ENCODE measurements at places on chromosomes 6 and 20.

DNA sequence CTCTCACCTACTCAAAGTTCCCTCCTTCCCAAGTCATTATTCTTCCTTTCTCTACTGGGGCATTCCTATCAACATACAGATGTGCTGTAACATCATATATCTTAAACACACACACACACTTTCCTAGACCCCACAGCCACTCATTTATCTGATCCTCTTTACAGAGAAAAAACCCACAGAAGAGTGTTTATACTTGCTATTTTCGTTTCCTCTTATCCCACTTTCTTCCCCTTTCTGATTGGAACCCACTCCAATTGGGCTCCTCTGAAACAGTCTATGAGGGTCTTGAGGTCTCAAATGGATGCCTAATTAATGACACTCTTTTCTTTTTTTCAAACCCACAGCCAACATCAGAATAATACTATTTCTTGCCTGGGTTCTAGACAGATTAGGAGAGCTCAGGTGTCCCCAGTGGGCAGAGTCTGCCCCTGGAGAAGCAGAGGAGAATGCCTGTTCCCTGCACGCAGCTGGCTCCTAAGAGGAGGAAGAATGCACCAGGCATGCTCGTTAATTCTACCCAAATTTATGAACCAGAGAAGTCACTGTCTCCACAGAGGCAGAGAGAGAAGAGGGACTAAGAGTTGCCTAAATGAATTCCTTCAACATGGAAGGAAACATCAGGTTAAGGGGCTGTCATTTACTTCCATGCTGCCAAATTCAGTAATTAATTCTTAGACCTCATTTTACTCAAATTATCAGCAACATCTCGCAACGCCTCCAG is 65.9 kb downstream of the CRYBG1 start:
- no peak for DNase-seq

GRCh38 chr6:3284436-3284876 is 25.7 kb downstream of the PSMG4 start:
- no peak for DNase-seq

DNA sequence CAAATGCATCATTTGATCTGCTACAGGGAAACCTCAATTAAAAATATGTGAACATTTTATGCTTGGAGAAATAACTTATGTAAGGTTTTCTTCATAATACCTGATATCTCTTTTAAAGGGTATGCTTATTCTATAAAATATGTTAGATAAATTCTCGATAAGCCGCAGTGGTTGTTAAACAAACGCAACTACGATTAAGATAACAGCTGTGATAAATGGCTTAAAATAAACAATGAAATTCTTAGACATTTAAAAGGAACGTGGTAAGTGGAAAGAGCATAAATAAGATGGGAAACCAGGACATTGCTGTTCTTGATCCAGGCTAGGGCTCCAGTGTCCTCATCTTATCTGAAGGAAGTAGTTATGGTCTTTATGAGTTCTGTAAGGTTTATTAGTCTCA is 415.9 kb downstream of the CD83 start:
- DNase-seq: no peak

DNA sequence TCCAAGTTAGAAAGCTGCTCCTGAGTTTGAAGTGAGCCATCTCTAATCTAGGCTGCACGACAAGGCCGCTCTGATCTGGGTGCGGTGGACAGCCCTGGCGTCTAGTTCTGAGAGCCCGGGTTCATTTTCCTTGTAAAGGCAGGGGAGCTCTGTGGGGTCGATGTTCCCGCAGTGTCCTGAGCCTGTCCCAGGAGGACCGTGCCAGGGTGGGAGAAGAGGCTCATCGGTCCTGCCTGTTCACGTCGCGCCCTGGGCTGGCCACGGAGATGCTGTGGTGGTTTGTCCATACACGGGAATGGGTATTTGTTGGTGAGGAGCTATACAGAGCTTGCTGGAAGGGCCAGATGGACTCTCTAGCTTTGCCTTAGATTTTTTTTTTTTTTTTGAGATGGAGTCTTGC is 27.0 kb downstream of the PSMG4 start:
- no peak for DNase-seq

DNA sequence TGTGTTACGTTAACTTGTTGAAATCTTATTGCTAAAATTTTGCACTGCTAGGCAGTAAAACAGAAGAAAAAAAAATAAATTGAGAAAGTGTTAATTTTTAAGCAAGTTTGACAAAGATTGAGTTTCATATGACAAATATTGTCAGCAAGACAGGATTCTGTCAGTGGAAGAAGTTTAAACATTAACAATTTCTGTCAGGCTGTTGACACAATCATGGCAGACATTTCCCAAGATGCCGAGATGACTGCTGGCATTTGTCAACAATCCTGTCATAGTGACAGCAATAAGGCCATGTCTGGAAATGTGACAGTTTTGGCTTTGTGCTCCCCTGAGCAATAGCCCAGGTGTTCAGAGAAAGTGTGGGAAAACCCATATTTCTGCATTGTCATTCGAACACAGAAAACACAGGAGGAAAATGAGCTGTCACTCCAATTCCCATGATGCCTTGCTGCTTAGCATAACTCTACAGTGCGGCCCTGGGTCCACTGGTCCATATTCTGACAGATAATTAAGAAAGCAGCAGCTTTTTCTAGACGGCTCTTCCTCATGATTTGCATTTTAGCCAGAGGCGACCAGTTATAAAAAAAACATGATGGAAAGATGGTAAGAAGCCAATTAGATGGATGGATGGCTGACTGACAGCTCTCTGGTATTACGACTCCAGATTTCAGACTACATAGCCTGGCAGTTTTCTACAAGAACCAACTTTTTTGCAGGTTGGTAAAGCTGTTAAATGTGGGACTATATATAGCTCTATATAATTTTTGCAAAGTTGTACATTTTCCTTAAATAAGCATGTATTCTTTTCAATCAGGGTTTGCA is 43.6 kb upstream of the DEFB112 start:
- DNase-seq: no peak
